ENCODE measurements at places on chromosomes 7 and 10. TPM values are rescaled to one million over a fixed set of nuclear protein-coding genes. Genes with fewer than 3 reads are reported as not detected.

DNA sequence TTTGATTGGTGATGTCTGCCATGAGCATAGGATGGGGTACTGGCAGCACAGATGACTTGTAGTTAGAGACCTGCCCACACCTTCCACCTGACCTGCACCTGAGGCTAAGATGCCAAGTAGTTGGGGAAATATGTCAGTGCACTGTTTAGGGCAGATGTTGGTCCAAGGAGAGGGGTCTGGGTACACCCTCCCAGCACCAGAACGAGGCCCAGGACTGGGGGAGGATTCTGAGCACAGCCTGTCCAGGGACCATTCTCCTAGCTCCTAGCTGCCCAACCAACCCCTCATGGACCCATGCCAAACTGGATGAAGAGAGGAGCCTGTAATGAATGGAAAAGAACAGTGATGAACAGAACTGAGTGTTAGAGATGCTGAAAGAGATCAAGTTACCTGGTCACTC lies 28.0 kb downstream of the FRMPD2 start:
- no peak overlapping the region for H3K27ac ChIP-seq
- no peak overlapping the region for H3K4me3 ChIP-seq
- DNase-seq: no peak
- H3K4me1 ChIP-seq: no peaks in the 10 kb centered on the region

- H3K4me1 ChIP-seq: peaks cover 1% of the 10 kb centered on the region
- H3K27ac ChIP-seq: no peak overlapping the region
- H3K27me3 ChIP-seq: no peaks in the 10 kb centered on the region
- H3K4me3 ChIP-seq: no peak overlapping the region
- no peak for DNase-seq
- H3K36me3 ChIP-seq: no peaks in the 10 kb centered on the region
Measured at GRCh38 chr10:96701265-96701664, 19.0 kb downstream of the PIK3AP1 start.

DNA sequence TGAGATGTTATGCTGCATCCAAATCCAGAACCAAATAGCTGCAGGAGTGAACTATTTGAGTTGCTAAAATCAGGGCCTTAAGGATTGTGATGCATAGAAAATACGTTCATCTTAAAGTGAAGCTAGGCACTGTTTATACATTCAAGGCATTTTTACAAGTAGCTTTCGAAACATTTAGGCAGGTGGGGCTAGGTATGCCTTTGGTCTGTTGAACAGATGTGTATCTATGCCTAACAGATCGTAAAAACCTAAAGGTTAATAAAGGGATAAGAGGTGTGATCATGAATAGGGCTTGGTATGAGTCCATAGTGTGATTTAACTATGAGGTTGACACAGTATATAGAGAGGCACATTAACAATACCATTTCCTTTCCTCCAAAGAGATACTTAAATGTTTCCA lies 262.5 kb downstream of the SEMA3D start:
- H3K36me3 ChIP-seq: no peaks in the 10 kb centered on the region
- H3K4me3 ChIP-seq: no peak overlapping the region
- H3K4me1 ChIP-seq: no peaks in the 10 kb centered on the region

Gene NRCAM
- total RNA-seq: 0.27 TPM

Gene TBC1D12
- total RNA-seq: 0.46 TPM
